GM03348 (cell line): ENCODE measurements at places on chromosomes 13 and 19.

- no peak for DNase-seq
Measured at GRCh38 chr13:64540468-64540867, 2689.7 kb downstream of the PCDH9 start.

DNA sequence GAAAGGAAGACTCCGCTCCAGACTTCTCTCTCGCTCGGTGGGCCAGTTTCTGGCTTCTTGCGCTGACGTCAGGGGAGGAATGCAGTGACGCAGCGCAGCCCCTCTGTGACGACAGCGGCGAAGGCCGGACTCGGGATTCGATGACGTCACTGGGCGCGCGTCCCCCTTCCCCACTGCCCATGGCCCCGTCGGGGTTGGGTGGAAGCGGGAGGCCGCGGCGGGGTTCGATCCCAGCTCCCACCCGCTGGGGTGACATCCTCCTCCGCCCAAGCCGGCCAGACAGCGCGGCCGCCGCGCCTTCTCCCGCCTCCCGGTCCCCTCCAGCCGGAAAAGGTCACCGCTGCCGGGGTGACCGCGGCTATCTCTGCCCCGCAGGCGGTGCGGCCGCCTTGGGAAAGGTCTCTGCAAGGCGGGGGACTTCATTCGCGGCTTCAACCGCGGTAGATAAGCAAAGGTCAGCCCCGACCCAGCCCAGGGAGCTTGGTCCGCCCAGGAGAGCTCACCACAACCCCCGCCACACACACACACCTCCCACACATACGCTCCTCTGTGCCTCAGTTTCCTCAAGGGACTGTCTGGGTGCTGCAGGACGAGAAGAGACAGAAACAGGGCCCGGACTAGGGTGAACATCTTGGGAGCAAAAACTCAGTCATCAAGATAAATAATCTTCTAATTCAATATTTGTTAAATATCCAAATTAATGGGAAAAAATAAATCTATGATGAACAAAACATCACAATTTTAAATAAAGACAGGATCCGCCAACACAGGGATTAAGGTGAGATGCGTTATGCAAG, 844 bp upstream of the RFX1 start:
- peak; percentile 70 for DNase-seq

GRCh38 chr13:22076658-22077057, 405.8 kb downstream of the FGF9 start:
- DNase-seq, result no peak

DNA sequence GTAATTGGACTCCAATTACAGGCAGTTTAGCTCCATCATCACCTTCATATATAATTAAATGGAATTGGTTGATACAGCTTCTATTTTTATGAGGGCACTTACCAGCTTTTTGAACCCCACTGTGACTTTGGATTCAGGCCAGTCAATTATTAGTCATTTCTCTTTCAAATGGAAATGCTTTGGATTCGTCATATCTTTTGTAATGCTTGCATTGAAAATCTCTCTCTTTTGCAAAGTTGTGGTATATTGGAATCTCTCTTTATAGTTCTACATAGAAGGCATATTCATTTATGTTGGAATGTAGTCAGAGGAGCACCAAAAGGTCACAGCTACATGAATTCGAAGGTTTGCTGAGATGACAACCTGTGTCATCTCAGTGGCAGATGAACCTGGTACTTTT, 1074.3 kb upstream of the SLC10A2 start:
- no peak for DNase-seq

- DNase-seq, result no peak
Measured at GRCh38 chr19:45128806-45129205, 32.0 kb downstream of the NKPD1 start.

DNA sequence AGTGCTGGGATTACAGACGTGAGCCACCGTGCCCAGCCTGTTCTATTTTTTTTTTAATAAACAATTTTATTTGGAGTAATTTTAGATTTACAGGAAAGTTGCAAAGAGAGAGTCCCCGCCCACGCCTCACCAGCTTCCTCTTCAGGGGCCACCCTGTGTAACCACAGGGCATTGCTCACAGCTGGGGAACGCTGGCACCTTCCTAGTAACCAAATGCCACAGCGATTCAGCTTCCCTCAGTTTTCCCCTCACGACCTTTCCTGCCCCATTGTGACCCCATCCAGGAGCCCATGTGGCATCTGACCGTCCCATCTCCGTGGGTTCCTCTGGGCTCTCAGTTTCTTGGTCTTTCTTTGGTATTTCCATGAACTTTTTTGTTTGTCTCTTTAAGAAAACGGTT, 83.9 kb downstream of the GNG7 start:
- peak; percentile 49 for DNase-seq

DNA sequence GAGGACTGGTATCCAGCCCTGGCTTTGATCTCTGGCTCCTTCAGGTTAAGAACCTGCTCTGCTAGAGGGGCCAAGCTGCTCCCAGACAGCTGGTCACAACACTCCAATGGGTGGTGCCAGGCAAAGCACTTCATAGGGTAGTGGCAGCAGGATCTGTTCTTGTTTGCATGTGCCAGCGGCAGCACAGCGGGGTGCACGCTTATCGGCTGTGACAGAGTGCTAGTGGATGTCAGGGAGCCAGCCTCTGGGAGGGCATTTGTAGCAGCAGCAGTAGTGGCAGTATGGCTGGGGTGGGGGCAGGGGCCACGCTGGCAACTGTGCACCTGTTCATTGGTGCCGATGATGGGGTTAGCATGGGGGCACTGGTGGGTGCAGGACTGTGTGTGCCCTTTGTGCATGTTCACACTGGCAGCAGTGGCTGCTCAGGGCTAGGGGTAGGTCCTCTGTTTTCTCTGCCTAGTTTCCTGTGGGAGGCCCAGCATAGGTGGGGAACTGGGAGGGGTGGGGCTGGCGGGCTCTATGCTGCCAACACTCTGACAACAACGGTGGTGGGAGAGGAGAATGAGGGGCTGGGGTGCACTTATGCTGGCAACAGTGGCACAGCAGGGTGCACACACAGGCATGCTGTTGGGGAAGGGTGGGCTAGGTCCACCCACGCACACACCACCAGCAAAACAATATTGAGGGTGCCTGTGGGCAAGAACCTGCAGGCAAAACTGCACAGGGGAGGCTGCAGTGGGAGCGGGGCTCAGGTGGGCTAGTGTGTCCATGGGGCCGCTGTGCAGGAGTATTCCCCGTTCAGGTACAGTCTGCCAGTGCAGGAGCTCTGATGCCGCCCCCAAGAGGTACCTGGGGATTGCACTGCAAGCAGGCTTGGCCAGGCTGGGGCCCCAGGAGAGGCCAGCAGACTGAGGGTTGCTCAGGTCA, 19.3 kb downstream of the AP1M1 start:
- no peak for DNase-seq

DNA sequence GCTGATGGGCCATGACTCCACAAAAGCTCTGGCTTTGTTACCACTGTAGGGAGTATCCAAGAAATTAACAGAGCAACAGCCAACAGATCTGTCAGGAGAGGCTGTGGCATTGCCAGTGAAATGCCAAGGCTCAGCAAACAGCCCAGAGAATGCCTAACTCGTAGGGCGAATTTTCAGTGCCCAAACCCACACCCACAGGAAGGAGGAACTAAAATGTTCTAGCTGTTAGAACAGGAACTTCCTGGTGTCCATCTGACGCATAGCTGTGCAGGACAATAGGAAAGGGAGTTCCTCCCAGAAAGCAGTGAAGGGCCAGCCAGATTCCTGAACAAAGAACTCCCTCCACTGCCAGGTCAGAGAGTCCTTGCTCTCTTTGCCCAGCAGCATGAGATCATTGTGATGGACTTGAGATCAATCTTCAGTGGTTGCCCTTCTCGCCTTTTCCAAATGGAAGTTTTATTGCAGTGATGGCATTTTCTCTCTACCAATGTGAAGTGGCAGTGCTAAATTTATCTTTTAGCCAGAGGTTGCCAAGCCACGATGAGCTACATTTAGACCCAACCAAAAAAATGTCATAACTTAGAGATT, 224.2 kb upstream of the STARD13 start:
- DNase-seq, result peak; percentile 43

DNA sequence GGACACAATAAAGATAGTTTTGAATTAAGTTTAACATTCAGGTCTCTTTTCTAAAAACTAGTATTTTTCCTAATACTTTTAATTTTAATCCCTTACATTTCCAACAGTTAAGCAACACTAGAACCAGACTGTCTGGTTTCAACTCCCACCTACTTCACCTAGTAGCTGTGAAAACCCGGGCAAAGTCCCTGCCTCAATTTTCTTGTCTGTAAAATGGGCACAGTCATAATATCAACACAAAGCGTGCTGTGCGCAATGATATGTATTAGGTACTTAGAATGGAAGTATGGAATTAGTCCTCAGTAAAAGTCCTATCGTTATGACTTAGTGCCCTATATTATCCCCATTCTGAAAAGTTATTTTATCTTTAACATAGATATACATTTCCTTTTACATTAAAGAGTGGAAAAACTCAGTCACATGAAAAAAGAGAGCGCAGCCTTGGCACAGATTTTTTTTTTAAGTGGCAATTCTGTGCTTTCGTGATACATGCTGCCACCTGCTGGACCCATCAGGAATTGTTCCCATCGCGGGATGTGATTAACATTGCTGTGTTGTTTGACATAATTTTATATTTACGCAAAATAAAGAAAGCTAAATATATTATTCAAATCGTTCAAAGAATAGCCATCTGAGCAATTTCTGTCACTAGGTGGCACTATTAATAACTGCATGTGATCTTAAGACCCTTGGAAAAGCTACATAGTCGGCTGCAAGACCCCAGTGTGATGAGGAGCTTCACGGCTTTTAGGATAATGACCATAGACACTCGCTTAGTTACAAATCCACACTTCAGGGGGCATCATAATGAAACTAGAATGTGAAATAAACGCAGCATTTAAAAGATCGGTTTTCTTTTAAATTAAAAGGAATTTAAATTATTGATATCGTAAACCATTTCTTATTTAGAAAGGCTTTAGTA, 59.9 kb downstream of the LIG4 start:
- peak; percentile 55 for DNase-seq

GRCh38 chr13:110669036-110669435, 36.9 kb downstream of the CARS2 start:
- no peak for DNase-seq

DNA sequence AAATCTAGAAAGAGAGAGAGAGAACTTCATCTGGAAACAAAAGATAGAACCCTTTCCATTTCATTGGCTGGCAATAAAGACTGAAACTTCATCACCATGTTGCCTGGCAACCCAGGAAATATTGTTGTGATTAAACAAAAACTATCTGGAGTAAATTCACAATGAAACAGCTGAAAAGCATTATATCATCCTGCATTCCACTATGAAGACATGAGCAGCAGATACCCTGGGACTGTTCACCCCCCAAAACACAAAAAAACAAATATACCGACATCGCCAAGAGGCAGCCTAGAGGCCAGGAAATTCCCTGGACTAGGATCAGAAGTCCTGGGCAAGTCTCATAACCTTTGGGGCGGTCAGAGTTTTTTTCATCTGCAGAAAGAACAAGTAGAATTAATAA, 158.3 kb downstream of the FOXO1 start:
- DNase-seq, result peak; percentile 27

DNA sequence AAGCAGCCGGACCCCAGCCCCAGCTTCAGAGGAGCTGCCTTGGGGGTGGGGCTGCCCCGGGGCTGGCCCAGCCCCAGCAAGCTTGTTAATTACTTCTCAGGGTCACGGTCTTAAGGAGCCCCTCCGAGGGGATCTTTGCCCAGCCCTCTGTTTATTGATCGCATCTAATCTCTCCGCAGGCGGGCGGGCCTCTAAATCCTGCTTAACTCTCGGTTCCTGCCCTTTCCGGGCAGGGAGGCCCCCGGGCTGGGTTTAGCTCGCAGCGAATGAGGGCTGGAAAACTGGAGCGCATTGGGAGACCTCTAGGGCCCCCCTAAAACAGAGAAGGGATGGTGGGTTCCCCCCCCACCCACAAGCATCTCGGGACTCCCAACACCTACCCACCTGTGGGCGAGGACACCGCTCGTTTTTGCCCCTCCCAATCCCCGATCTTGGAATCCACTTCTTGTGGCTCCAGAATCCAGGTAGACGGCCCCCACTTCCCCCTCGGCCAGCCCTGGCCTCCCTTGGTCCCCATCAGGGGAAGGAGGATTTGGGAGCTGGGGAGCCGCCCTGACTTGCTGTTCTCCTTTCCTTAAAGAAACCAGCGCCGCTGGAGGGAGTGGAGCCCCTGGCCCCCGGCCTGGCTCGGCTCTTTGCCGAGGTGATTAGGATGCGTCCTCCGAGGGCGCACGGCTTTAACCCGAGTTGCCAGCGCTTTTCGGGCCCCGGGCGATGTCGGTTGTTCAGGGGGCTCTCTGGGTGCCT, 59.5 kb upstream of the ADGRL1 start:
- no peak for DNase-seq

- DNase-seq, result no peak
Measured at GRCh38 chr13:56893843-56894242, 246.9 kb upstream of the PRR20A start.

DNA sequence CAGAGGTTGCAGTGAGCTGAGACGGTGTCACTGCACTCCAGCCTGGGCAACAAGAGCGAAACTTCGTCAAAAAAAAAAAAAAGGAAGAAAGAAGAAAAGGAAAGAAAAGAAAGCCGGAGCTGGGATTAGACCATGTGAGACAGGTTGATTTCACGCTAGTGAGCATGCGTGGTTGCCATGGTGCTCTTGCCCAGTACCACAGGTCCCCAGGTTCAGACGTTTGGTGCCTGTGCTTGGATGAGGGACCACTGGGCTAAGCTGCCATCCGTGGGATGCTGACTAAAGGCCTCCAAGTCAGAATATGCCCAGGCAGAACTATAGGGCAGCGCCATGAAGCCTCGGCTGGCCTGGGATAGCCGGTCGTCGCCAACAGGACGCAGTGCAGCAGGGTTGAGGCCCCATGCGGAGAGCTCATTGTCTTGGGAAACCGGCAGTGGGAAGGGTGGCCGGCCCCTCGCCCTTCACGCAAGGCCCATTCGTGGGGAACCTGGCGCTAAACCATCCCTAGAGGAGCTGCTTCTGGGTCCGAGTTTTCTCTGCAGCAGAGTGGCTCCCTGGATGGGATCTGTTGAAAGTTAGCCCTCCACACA, 7.2 kb upstream of the TEX101 start:
- no peak for DNase-seq

- no peak for DNase-seq
Measured at GRCh38 chr19:3834349-3835054, 34.3 kb downstream of the ZFR2 start.

DNA sequence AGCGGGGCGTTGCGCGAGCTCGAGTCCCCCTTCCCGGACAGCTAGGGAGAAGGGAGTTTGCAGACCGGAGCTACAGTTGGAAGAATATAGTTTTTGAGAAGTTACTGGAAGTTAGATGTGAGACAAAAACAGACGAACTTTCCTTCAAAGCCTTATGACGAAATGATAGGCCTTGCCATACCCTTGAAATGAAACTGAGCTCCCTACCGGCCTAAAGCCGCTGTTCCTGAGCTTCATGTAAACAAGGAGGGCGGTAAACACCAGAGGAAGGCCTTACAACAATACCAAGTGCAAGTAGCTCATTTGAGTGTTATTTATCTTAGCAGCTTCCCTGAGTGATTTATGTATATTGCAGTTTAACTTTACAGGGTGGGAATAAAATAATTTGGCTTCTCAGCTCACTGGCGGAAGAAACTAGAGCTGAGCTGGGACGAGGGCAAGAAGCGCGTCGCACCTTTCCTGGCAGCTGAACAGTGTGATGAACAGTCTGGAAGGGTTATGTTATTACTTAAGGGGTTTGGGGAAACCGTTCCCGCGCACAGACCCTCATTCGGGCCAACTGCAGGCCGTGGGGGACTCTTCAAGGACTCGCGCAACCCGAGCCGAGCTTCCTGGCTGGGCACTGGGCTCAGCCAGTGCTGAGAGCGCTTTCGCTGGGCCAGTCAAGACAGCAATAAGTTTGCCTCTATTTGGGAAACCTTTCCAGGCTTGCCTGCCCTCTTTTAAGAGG, 111.2 kb downstream of the KCNRG start:
- no peak for DNase-seq

- no peak for DNase-seq
Measured at GRCh38 chr19:19417628-19418245, 12.3 kb downstream of the GATAD2A start.
